Retina (tissue), 1 donor: ENCODE measurements at places on chromosomes 7 and 10.

GRCh38 chr10:127216786-127217185, 20.4 kb upstream of the INSYN2A start:
- no peak for DNase-seq

GRCh38 chr7:138137423-138138171, 61.3 kb downstream of the AKR1D1 start:
- no peak for DNase-seq

GRCh38 chr10:35420044-35420443, 83.7 kb downstream of the CCNY start:
- DNase-seq, result no peak

- DNase-seq, result peak; percentile 86
These were observed 750.1 kb upstream of the SORCS1 start for GRCh38 chr10:107914450-107915214.

DNA sequence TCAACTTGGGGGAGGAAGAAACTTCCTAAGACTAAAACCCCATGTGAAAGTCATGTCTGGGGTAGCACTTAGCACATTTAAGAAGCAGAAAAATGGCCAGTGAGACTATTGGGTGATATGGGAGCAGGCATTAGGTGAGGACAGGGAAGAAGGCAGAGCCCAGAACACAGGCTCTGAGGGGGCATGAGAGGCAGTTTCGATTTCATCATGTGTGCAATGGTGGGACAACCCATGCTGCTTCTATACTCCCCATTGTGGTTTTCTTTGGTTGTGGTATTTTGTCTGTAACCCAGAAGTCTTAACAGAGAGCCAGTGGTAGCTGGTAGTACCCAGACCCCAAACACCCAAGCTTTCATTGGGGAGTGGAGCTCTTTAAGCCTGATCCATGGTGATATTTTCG, 752.0 kb downstream of the GRID1 start:
- no peak for DNase-seq

DNA sequence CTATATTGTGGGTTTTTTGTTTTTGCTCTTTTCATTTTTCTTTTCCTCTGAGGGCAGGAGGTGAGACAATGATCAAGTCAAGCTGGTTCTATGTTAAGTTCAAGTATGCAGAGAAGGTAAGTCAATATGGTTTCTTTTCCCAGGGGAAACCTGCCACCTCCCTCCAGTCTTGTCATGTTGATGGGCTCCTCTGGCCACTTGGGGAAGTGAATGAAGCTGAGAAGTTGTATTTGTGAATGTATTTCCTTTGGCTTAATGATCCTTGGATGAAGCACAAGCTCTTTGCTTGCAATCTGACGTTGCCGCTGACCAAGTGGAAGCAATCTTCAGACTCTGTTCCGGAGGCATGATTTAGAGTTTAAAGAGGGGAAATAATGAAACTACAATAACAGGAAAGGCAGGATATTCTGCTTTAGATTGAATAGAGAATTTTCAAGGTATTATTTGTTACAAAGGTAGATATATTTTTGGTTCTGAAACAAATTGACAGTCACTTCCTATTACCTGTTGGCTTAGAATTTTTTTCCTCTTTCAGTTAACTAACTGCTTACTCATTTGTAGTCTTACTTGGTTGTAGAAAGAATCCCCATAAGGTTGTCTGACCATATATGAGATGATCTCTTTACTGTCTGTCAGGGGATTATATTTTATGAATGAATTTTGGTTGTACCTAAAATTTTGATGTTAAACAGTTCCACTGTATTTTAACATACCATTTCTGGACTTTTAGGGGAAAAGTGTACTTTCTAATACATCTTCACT, 369.6 kb downstream of the AUTS2 start:
- DNase-seq, result no peak

GRCh38 chr7:158997110-158997453, 140.7 kb downstream of the DYNC2I1 start:
- DNase-seq, result peak; percentile 64

DNA sequence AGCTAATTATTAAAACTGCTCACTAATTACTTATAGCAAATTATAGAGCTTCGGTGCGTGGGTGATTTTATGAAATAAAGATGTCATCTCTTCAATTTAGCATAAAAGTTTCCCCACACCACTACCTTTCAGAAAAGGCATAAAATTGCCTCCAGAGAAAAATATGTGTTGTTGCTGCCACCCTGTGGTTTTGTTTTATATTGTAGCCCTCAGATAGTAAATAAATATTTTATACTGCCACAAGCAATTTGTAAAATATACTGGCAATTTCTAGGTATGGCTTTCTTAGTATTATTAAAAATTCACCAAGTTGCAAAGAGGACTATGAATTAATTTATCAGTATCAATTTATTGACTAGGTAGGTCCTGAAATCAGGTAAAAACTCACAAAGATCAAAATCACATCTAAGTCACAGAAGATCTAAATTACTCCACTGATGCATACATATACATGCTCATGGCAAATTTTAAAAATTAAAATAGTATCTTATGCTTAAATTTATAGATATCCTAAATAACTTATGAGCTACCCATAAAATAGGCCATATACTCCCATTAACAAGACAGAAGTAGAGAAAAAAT, 26.5 kb downstream of the ASNS start:
- DNase-seq, result peak; percentile 12

DNA sequence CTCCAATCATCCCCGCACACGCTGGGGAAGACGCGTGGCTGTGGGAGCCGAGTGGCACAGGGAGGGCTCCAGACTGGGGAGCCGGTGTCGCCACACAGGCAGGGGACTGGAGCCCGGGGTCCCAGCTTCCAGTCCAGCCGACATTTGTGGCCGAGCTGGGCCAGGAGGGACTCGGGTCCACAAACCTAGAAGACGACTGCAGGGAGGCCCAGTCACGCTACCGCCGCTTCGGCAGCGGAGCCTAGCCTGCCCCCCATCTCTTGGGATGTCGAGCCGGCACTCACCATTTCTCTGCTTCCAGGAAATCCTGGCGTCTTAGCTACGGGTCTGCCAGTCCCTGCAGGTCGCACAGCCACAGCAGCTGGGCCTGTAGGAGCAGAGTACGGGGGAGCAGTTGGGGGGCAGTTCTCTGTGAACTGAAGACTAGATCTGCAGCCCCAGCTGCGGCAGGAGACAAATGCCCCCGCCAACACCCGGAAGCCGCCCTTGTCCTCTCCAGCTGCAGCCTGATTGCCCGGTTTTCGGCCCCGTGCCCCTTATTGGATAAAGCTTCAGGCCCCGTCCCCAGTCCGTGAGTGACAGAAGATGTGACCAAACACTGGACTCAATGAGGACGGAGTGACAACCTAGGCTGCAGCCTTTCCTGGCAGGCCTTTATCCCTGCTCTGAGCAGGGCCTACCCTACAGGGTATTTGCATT, 270.7 kb downstream of the ZNF33B start:
- DNase-seq, result peak; percentile 84

GRCh38 chr10:31042670-31043069, 11.0 kb upstream of the ZNF438 start:
- no peak for DNase-seq

DNA sequence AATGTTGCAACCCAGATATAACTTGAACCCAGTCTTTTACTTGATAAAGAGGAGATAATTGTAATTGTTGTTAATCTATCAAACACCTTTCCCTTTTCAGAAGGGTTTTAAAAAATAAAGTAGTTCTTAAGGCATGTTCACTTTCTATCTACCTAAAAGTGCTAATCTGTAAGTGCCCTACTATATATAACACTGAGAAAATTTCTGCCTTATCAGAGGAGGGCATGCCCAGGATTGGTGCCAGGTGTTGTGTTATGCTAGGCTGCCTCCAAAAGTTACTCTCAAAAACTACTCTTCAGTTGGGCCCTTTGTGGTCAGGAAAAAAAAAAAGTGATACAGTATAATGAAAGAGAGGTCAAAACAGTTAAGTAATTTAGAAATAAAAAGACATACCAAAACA, 36.3 kb downstream of the SMNDC1 start:
- DNase-seq, result no peak

DNA sequence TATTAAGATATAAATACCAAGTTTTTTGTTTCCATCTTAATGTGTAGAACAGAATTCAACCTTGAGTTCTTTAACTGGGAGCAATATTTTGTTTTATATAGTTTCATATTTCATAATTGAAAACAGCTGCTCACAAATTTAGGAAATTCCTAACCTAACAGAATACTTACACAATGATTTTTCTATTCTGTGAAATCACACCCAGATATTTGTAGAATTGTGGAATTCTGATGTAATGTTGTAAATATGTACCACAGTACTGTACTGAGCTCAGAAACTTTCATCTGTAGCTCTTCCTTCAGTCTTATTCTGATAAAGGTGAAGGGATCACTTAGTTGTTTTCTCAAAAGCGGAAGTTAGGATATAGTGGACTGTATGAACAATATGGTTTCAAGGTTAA, 143.4 kb upstream of the GLI3 start:
- DNase-seq, result no peak

GRCh38 chr10:130263289-130263688, 127.1 kb downstream of the GLRX3 start:
- no peak for DNase-seq

GRCh38 chr10:36278176-36278575, 636.1 kb upstream of the FZD8 start:
- no peak for DNase-seq

- no peak for DNase-seq
These were observed 38.6 kb upstream of the ZMIZ2 start for GRCh38 chr7:44709945-44710596.

GRCh38 chr10:54159924-54160323, 641.1 kb downstream of the PCDH15 start:
- DNase-seq, result no peak

DNA sequence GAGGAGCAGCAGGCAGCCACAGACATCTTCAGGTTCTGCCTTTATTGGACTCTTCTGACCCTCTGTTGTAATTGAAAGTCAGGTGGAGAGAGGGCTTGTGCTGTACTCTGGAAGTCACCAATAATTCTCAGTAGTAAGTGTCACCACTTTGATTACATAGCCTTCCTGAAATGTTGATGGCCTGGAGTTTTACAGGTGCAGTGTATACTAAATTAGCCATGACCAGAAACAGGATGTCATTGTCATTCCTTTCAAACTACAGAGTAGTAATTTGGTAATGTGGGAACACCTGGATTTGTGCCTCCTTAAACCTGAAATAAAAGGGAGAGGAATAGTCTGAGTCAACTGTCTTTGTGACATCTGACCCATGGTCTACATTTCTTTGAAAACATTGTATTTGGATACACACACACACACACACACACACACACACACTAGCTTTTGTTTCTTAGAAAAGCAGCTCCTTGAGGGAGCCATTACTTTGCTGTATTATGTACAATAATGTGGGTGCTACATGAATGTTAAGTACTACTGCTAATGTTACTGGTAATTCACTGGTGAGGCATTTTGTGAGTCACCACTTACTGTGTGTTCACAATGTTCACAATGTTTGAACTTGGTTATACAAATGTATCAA, 19.6 kb downstream of the ARL4A start:
- no peak for DNase-seq

DNA sequence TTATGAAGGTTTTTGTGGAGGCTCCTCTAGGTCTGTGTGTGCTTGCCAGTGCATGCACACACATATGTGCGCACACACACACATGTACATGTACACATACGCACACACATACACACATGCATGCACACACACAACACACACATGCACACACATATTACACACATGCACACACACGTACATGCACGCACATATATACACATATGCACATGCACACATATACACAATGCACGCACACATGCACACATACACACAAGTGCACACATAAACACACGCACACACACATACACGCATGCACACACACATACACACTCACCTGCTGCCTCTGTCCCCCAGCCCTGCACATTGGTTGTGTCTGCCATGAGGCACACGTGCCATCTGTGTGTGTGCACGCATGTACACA, 66.3 kb downstream of the NEURL1 start:
- DNase-seq, result no peak

DNA sequence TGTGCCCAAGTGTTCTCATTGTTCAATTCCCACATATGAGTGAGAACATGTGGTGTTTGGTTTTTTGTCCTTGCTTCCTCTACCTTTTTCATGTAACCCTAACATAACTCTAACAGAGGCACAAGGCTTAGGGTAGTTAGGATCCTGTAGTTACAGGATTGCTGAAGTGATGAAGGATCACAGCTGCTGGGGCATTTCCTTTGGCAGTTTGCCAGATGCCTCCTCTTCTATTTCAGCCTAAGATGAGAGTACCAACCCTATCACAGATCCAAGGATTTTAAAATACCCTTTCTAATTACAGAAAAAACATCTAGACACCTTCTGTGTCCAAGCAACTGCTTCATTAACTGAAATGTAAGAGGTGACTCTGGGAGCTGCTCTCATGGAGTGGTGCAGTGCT, 141.7 kb upstream of the COL1A2 start:
- DNase-seq, result no peak

- DNase-seq, result peak; percentile 60
These were observed 99.7 kb downstream of the PAXIP1 start for GRCh38 chr7:154903083-154903731.

DNA sequence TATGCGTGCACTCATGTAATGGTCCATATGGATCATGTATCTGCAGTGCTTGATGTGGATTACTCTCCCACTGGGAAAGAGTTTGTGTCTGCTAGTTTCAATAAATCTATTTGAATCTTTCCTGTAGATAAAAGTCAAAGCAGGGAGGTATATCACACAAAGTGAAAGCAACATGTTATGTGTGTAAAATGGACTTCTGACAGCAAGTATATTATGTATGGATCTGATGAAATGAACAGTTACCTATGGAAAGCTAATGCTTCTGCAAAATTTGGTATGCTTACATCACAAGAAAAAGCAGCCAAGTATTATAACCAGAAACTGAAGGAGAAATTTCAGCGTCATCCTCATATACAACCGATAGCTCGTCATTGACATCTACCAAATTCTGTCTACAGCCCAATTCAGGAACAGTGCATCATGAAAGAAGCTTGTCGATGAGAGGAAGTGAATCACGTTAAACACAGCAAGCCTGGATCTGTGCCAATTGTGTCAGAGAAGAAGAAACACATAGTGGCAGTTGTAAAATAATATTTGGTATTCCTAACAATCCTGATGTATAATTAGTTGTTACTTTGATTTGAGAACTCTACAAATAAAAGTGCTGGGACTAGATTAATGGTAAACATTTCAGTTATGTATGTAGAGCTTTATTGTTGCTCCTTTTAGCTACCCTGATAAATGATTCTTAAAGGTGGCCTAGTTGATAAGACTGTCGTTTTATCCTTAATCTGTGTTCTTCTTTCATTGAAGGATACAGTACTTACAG, 14.2 kb upstream of the SYPL1 start:
- DNase-seq, result no peak

- DNase-seq, result peak; percentile 35
These were observed 30.8 kb downstream of the LSMEM1 start for GRCh38 chr7:112511451-112512202.

- no peak for DNase-seq
These were observed 8.1 kb downstream of the TTYH3 start for GRCh38 chr7:2639695-2640481.

- DNase-seq, result no peak
These were observed 60.9 kb upstream of the CAMK2B start for GRCh38 chr7:44386139-44386913.

GRCh38 chr7:50308203-50308531, 3.7 kb downstream of the IKZF1 start:
- DNase-seq, result no peak
